Esophagus squamous epithelium (tissue), 5 donors: ENCODE measurements at places on chromosomes 5 and 9.

GRCh38 chr5:121853850-121854249 lies 2.2 kb downstream of the FTMT start:
- no peak for DNase-seq

DNA sequence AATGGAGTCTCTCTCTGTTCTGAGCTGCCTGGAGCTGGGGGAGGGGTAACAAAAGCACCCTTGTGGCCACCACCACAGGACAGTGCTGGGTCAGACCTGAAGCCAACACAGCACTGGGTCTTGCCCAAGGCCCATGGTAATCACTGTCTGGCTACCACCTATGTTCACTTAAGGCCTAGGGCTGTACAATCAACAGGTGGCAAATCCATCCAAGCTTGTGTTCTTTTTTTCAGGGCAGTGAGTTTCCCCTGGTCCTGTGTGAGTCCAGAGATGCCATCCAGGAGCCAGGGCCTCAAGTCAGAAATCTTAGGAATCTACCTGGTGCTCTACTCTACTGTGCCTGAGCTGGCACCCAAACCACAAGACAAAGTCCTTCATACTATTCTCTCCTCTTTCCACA lies 20.1 kb upstream of the OTP start:
- no peak for DNase-seq

GRCh38 chr5:65103756-65104440 lies 335.2 kb downstream of the CWC27 start:
- DNase-seq = no peak

GRCh38 chr9:88529496-88529895 lies 5.5 kb upstream of the NXNL2 start:
- DNase-seq = no peak

- no peak for DNase-seq
Measured at GRCh38 chr9:97373331-97373730, 38.6 kb upstream of the TDRD7 start.

DNA sequence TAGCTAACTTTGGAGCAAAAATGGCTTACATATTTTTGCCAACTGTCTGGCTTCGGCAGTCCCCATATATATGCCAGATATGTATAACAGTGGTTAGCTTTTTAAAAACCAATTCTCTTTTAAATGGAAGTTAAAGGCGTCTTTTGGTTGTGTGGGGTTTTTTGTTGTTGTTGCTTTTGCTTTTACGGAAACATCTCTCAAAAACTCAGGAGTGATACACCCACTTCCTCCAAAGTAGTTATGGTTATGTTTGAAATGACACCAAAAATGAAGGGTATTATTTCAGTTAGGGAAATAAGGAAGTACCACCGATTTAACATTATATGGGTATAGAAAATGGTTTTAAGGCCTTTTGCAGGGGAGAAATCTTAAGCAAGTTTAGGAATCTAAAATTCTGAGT lies 2.3 kb downstream of the CNOT8 start:
- no peak for DNase-seq

DNA sequence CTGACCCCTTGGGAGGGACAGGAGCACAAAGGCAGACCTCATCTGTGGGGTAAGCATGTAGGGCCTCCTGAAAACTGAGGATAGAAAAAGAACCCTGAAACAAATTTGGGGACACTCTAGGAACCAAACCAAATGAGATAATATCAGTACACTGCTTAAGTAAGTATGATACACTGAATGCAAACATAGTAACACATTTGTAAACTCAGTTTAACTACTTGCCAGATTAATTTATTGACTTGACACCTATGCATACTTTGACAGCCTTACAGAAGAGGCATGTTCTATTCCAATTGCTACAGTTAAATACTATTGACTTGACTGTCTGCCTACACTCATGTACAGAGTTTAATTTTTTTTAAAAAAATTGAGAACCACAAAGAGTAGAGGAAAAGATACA lies 1070.8 kb upstream of the SEMA6A start:
- DNase-seq = no peak

DNA sequence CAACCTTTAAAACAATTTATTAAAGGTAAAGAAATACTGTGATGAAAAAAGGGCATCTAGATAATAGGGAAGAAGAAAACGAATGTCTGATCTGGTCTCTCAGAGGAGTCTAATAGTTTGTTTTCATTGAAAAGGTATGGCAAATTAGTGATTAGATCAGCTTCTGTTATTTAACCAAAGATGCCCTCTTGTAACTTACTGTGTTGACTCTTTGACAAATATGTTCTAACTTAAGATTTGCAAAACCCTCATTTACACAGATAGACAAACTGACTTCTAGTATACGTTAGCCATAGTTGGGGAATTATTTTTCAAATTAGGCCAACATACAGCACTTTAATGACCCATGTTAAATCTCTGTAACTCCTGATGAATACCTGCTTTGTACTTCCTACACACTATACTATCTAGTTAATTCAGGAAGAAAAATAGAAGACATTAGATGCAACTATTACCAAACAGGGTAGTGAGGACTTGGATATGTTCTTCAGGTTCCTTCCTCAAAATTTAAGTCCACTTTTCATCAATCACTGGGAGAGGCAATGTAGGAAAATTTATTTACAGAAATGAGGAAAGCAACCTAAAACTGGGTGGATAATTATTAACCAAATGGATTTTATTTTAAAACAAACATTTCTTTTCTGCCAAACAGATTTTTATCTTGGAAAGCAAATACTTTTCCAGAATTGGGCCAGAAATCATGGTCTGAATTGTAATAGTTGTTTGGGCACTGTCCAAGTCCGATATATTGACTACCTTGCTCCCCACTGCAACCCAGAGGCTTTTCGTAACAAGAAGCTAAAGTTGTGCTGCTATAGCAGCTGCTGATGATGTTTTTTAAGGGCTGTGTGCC lies 66.4 kb upstream of the PPP2R2B start:
- DNase-seq = no peak

GRCh38 chr9:13939701-13940490 lies 374.0 kb downstream of the NFIB start:
- no peak for DNase-seq

GRCh38 chr5:73218552-73219171 lies 45.7 kb downstream of the TMEM174 start:
- DNase-seq = no peak

DNA sequence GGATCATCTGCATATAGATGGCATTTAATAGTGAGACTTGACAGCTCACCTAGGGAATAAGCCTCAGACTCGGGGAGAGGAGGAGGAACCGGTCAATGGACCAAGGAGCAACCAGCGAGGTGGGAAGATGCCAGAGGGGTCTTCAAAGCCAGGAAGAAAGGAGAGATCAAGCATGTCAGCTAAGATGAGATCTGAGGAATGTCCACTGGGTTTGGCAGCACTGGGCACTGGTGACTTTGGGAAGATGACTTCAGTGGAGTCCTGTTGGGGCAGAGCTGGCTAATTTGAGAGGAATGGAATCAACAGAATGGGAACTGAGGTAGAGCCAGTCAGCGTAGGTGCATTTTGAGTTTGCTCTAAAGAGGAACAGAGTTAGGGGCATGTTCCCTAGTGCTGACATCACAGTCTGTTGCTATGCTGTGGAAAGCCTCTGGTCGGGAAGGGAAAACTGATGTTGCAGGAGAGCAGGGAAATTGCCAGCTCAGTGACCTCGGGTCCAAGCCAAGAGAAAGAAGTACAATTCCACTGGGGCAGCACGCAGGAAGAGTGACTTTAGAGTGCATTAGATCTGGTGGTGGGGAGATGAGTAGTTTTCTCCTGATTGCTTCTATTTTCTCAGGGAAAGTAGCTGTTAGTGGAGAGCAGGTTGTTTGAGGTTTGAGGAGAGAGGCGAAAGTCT lies 56.9 kb downstream of the ZNF618 start:
- DNase-seq = no peak

GRCh38 chr9:121620777-121621449 lies 30.5 kb upstream of the DAB2IP start:
- DNase-seq = no peak

- no peak for DNase-seq
Measured at GRCh38 chr5:131288328-131288727, 24.5 kb downstream of the CDC42SE2 start.

DNA sequence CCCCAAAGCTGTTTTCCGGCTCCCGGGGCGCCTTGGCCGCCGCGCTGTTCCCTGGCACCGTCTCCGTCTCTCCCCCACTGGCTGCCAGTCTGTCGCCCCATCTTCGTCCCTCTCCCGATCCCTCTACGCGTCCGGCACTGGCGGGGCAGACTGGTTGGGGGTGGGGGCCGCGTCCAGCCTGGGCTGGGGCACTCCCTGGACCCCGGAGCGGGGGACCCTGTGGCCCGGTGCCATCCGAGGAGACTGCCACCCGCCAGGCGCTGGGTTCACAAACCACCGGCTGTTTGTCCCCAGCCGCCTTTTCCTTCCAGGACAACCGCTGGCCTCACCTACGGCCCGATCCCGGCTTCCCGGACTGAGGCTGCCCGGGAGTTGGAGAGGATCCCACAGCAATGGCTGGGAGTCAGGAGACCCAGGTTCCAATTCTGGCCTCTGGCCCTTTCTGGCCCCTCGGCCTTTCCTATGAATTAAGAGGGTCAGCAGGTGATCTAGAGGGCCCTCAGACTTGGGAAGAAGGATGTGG lies 1.0 kb upstream of the FIBCD1 start:
- no peak for DNase-seq

DNA sequence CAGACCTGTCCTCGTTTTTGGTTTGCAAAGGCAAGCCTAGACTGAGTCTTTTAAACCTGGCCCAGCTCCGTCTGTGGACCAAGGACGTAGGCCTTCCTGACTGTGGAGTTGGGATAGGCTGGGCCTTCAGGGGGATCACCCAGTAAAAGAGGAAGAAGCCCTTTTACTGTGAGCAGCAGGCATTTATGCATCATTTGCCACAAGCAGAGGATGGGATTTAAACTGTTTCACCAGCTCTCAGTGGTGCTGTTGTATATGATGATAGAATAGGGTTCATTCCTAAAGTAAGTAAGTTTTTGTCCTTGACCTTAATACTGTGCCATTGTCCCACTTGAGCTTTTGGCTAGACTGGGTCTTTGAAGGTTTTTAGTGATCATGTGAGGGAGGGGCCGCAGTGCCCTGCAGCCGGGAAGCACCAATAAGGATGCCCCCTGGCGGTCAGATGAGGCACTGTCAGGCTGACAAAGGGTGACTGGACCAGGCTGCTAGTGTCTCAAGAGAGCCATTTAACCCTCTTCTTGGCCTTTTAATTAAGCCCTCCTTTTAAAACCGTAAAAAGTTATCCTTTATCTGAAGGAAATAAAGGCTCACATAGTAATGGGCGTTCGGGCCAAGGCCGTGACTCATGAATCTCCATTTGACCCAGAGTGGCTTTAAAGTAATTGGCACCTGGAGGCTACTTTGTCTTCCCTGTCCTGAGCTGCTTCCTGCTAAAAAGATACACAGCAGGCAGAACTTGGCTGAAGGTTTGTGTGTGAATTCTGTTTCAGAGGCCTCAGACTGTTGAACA lies 74.0 kb downstream of the UBAP1 start:
- DNase-seq = no peak

DNA sequence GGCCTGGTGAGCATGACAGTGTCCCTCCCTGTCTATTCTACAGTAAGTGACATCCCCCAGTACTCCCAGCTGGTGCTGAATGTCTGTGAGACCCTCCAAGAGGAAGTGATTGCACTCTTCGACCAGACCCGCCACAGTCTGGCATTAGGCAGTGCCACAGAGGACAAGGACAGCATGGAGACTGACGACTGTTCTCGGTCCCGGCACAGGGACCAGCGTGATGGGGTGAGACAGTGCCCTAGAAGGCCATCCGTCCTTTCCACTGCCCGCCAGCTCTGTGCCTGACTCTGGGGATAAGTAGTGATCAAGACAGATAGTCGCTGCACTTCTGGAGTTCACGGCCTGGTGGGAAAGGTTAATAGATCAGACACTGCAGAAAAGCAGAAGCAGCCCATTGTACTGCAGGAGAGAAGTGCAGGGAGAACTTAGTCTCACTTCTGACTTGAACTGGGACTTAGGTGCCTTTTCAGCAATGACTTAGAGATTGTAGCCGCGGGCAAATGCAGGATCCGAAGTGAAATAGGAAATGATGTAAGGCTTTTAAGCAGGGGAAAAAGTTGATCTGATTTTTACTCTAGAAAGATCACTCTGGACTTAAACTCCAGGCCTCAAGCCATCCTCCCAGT lies 28.4 kb downstream of the SH3GLB2 start:
- no peak for DNase-seq

- DNase-seq = no peak
Measured at GRCh38 chr9:115461280-115461679, 343.3 kb upstream of the TNC start.

GRCh38 chr5:116382032-116382873 lies 192.4 kb downstream of the SEMA6A start:
- DNase-seq = no peak

GRCh38 chr5:137019229-137019628 lies 479.9 kb downstream of the SPOCK1 start:
- DNase-seq = no peak

GRCh38 chr9:4137681-4138099 lies 162.2 kb downstream of the GLIS3 start:
- DNase-seq = no peak

DNA sequence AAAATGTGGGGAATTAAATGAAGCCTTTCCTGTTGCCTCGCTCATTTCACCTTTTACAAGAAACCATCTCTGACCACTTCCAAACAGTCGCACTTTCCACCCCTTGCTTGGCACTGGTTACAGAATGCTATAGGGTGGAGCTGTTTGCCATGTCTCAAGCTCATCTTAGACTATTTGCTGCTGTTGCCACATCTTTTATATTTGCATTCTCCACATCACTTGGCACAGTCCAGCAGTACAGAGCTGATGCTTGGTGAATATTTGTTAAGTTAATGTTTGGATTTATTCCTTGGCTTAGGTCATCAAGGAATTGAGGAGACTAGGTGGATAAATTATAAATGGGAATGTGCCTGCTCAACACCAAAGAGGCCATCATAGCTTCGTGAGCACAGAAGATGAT lies 53.2 kb downstream of the GNA14 start:
- DNase-seq = no peak

- no peak for DNase-seq
Measured at GRCh38 chr9:124602632-124603031, 95.4 kb upstream of the NR5A1 start.

- DNase-seq = no peak
Measured at GRCh38 chr5:137254119-137255090, 244.7 kb downstream of the SPOCK1 start.

DNA sequence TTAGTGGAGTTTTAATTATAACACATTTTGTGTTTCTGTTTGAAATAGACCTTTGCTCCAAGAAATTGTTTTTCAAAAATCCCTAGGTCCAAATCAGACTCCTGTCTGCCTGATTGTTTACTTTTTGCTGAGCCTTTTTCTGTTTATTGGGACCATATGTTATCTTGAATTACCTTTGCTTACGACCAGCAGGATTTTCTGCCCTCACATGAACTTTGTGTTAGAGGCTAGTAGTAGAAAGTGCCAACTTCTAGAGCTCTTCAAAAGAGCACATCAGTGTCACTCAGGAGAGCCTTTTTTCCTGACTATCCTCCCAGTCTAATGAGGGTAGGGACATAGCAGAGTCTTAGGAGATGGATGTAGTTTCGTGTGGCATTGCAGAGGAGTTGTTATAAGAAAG lies 10.2 kb downstream of the RECK start:
- no peak for DNase-seq

GRCh38 chr9:122816163-122816867 lies 12.1 kb downstream of the PDCL start:
- DNase-seq = no peak
